NCI-H2171 treated with DMSO at 0.1 percent for 48 hours (cell line): ENCODE measurements at places on chromosomes 7 and 10.
A peak's percentile ranks its signal among the peaks of the same experiment; 100 is the strongest.

- DNase-seq = no peak
Observed at GRCh38 chr10:104437226-104437625, 83.6 kb downstream of the CFAP58 start.

- DNase-seq = no peak
Observed at GRCh38 chr10:28135258-28135657, 136.4 kb upstream of the ODAD2 start.

DNA sequence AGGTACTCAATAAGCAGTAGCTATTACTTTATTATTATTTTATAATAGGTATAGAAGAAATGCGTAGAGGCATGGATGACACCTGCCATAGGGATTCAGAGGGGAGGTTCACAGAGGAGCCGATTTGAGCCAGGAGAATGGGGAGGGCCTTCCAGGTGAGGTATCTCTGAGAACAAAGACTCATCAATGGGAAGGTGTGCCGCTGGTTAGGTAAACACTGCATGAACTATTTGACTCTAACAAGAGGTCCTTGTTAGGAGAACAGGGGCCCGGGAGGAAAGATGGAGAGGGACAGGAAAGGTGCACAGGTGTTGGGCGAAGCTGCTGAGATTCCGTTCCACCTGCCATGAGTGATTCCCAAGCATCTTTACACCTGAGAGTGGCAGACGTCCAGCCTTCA lies 41.8 kb upstream of the TMEM273 start:
- DNase-seq = no peak

- DNase-seq = no peak
Observed at GRCh38 chr7:114823290-114823689, 98.6 kb upstream of the MDFIC start.

GRCh38 chr10:79385392-79385795 lies 38.1 kb downstream of the PPIF start:
- no peak for DNase-seq

- no peak for DNase-seq
Observed at GRCh38 chr7:30005464-30005863, 15.9 kb upstream of the SCRN1 start.

DNA sequence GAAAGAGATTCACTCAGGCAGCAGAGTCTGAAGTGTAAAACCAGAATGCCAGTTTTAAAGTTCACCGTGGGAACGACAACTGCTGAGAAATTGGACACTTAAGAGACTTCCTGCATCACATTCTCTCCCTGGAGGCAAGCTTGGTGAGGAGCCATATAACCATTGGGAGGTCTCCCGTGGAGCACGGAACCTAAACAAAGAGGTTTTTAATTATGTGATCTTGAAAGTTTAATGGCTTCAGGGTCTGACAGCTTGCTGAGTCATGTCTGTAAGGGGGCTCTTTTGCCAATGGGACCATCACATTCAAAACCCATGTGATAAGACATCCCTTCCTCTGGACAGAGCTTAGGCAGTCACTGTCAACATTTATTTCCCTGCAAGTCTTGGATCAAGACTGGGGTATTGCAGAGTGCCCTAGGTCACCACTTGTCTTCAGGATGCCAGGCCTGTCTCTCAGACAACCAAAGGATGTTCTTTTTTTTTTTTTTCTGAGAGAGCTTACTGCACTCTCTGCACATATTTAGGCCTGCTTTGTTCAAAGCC lies 674.4 kb downstream of the TYW1 start:
- peak; percentile 21 for DNase-seq

DNA sequence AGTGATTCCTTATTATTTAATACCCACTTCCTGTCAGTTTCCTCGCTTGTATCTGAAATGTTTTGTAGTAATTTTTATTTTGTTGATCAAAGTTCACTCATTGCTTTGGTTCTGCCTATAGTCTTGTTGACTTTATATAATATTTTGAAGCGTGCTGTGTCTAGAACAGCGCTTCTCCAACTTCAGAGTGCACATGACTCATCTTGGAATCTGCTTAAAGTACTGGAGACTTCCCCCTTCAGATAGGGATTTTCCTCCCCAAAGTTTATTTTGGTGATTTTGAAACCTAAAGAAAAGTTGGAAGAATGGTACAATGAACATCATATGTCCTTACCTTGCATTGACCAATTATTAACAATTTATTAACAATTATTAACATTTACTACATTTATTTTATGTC lies 5.8 kb downstream of the COMTD1 start:
- no peak for DNase-seq

DNA sequence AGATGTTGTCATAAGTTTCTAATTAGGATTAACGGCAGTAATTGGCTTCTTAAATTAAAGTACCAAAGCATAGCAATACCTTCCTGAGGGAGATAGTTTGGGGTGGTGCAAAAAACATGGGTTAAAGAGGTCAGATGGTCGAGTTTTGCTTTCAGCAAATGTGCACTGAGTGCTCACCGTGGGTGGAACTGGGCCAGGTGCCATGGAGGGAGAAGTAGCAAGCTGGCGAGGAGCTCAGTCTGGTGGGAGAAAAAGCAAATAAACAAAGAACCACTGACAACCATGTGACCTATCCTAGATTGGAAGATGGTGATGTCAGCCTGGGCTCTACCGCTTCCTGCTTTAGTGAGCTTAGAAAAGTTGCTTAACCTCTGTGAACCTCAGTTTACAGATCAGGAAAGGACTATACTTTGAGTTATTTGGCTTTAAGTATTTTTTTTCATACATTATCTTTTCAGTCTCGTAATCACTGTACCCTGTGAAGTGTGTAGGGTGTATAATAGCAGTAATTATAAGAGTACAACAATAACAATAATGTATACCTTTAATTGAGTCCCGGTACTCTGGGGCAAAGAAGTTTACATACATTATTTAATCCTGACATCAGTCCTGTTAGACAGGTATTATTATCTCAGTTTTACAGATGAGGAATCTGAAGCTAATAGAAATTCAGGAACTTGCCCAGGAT lies 69.0 kb upstream of the PDCD4 start:
- peak; percentile 89 for DNase-seq

- no peak for DNase-seq
Observed at GRCh38 chr7:69568266-69568665, 30.0 kb upstream of the AUTS2 start.

DNA sequence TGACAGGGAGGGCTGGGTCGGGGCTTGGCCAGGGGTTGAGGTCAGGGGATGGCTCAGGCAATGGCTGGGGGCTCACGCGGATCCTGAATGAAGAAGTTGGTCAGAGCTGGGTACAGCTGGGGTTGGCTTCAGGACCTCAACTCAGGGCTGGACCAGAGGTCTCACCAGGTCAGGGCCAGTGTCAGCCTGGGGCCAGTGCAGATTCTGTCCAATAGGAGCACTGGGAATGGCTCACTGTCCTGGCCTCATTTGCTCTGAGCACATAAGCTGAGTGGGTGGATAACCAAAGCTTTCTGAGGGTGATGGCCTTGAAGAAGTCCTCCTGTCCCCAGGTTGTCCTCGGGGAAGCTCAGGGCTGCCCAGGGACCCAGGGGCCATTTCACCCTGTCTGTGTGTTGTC lies 54.9 kb upstream of the PCBD1 start:
- DNase-seq = no peak

DNA sequence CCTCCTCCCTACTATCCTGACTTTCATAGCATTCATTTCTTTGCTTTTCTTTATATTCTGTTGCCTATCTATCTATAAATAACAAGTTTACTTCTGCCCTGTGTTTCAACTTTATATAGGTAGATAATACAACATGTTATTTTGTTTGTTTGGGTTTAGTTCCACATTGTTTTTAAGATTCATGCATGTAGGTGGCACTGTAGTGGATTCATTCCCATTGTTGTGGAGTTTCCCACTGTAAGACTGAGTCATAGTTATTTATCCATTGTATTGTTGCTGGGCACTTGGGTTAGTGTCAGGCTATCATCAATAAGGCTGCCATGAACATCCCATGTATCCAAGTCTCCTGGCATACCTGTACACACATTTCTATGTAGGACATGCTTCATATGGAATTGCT lies 127.7 kb downstream of the ARHGAP22 start:
- DNase-seq = no peak

- peak; percentile 31 for DNase-seq
Observed at GRCh38 chr7:148944935-148945934, 61.1 kb upstream of the EZH2 start.

DNA sequence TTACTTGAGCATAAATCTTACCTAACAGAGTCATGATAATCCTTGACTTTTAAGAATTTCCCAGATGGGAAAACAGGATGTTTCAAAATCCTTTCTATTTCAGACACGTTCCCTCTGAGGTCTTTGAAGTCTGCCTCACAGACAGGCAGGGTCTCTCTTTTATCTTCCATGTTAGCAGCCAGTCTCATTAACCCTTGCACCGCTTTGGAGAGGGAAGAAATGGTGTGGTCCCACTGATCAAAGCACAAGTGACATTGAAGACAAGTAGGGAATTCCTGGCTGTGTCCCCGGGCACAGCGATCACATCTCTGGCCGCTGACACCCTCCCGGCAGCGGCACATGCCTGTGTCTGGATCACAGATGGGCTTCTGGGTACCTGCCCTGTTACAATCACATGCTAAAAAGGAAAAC lies 52.7 kb upstream of the LAMB1 start:
- no peak for DNase-seq

DNA sequence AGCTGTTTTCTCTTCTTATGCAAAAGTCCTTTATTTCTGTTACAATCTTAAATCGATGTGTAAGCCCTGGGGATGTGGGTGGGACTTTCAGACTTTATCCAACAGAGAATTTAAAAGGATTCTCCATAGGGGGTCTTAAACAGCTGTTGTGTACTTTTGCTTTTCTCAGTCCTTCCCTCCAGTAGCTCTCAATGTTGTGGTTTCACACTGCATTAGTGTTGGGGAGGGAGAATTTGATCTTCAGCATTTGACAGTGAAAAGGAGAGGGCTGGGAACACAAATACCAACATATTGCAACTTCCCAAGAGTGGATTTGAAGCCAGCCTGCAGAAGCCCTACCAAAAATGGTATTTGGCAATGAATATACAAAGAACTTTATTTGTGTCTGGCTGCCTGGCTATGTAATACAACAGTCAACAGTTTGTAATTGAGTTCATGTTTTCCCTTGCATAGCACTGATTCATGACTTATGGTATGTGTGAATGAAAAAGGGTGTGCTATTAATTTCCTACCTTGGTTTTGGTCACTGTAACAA lies 80.1 kb upstream of the CAPZA2 start:
- DNase-seq = peak; percentile 31

- DNase-seq = no peak
Observed at GRCh38 chr10:120485946-120486345, 28.9 kb downstream of the PLPP4 start.

DNA sequence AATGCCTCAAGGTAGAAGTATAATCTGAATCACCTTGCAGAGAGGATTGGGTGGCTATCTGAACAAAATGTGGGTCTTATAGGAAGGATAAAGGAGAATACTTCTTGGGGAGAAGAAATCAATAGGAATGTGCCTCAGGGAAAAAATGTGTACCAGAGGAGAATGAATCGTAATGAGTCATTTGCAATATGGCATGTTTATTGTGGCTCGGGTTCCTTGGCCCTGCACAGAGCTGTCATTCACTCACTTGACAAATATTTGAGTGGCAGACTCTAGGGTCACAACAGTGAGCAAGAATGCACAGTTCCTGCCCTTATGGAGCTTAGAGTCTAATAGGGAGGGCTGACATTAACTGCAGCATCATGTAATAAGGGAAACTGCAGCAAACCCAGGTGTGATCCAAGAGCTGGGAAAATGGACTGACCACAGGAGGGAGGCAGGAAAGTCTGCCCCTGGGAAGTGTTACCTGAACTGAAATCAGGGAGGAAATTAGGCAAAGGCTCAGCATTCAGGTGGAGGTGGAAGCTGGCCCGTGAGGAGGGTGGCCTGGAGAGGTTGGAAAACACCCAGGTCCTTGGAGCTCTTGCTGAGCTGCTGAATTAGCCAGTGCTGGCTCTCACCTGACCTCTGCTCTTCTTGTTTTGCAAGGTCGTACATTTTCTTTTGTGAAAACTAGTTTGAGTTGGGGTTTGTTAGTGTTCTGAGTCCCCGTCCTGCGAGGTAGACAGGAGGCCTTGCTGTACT lies 203.9 kb downstream of the FRMD4A start:
- no peak for DNase-seq

- peak; percentile 49 for DNase-seq
Observed at GRCh38 chr10:50636618-50637579, 13.1 kb upstream of the SGMS1 start.

GRCh38 chr10:90197766-90198165 lies 496.4 kb downstream of the KIF20B start:
- DNase-seq = no peak
